NCI-H446 treated with DMSO at 0.1 percent for 48 hours (cell line): ENCODE measurements at places on chromosomes 2 and 18.
A peak's percentile ranks its signal among the peaks of the same experiment; 100 is the strongest.

GRCh38 chr2:239365782-239366435, 34.9 kb downstream of the HDAC4 start:
- DNase-seq, result no peak

- DNase-seq, result no peak
Observed at GRCh38 chr2:20643060-20643459, 7.8 kb downstream of the HS1BP3 start.

DNA sequence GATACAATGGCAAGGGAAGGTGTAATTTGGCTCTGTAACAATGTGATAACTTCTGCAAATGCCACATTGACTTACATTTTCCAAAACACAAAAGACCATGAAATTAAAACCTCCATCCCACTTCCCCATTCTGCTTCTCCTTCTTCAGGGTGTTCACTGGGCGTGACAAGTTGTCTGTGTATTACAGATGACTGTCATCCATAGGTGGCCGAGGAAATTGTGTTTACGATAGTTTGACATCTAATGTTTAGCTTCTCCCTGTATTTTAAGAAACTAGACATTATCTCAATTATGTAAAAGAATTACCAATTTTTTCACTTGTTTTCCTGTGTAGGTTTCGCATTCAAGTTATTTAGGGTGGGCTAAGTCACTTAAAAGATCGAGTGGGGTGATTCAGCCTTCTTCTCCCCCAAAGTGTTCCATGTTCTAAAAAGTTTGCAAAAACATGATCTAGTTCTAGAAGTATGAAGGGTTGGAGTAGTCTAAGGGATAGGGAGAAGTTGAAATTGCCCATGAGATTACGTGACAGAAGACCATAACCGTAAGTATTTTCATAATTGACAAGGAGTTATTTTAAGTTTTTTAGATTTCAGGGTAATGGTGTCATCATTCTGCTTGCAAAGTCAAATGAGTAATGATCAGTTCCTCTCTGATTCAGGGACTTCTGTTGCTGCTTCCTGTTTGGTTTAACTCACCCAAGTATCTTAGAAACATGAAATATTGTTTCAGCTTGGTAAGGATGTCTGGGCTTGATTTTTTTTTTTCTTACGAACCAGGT, 25.2 kb upstream of the CYTIP start:
- DNase-seq, result no peak

DNA sequence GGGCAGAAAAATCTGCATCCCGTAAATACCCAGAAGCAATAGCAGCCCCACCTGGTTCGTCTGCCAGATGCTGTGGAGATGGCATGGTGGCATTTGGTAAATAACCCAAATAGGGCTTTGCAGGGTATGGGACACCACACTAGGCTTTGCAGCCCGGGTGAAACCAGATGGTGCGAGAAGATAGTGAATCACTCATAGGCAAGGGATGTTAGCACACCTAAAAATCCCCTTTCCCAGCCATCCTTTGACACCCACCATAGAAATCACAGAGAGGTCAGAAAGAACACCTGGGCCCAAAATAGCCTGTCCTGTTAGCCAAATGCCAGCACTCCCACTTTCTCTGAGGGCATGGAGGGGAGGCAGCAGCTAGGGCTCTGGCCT, 47.6 kb downstream of the BCL11A start:
- DNase-seq, result no peak

- DNase-seq, result peak; percentile 98
Observed at GRCh38 chr2:178874529-178875240, 67.5 kb upstream of the TTN start.

- DNase-seq, result peak; percentile 19
Observed at GRCh38 chr18:34222307-34223163, 2.2 kb downstream of the NOL4 start.

DNA sequence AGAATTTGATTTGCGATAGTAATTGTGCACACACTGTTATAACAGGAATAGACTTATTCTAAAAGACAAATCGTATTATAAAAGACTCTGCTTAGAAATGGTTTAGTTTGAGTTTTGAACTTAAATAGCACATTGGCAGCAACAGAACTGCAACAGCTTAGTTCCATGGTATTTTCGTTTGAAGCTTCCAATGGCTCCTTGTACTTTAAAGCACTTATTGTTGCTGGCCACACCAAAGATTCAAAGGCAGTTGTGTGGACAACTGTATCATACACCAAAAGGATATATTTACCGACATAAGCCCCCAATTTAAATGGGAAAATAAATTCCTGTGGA, 627 bp downstream of the WIPF1 start:
- DNase-seq, result no peak

DNA sequence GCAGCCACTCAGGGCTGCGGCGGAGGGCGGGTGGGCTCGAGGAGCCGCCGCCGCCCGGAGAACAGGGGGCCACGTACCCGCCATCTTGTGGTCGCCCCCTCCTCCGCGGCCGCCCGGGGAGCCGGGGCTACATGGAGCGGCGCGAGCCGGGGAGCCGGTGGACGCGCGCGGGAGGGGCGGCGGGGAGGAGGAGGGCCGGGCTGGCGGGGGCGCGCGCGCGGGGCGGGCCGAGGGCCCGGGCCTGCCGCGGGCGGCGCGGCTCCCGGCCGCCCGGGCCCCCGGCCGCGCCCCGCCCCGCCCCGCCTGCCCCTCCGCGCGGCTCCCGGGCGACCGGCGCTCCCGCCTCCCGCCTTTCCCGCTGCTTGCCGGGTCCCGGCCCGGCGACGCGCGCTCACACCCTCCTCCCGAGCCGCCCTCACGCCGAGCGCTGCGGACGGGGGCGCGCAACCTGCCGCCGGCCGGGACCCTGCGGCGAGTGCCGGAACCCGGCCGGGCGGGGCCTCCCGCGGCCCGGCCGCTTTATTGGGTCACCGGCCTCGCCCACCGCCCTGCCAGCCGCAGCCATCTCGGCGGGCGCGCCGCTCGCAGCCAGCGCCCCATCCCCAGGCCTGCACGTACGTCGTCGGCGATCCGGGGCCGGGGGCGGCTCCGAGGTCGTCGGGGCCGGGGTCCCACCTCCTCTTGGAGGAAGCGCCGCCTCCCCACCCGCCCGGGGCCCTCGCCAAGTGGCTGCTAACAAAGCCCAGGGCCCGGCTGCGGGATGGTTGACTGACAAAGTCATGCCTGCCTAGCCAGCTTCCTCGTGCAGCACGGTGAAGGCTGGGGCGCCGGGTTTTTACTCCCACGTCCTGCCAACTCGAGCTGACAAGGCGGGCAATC, at the start of gene PPP4R1:
TSS of gene PPP4R1 (minus strand) at position 159 of the 879 bp plus-strand sequence. CDS start at position 84, 75 bp downstream.
- DNase-seq, result peak; percentile 30

GRCh38 chr2:239898292-239898925, 126.7 kb downstream of the NDUFA10 start:
- no peak for DNase-seq

GRCh38 chr18:42706618-42707017, 408.9 kb downstream of the RIT2 start:
- no peak for DNase-seq

DNA sequence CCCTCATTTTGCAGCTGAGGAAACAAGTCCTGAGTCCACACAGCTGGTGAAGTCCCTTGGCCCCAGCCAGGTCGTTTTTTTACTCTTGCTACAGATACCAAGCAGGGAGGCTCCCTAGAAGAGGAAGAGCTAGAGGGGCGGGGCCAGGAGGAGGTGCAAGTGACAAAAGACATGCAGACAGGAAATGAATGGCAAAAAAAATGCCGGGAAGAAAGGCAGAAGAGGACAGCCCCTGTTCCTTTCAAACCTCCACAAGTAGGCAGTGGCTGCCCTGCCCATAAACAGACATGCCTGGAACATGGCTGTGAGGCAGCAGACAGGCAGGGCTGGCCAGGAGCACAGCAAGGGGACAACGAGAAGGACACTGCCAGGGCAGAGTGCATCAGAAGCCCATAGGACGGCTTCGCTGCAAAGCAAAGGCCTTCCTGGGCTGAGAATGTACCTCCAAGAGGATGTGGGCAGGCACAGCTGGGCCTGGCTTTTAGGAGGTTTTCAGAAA, 108.7 kb downstream of the ZBTB7C start:
- DNase-seq, result no peak

DNA sequence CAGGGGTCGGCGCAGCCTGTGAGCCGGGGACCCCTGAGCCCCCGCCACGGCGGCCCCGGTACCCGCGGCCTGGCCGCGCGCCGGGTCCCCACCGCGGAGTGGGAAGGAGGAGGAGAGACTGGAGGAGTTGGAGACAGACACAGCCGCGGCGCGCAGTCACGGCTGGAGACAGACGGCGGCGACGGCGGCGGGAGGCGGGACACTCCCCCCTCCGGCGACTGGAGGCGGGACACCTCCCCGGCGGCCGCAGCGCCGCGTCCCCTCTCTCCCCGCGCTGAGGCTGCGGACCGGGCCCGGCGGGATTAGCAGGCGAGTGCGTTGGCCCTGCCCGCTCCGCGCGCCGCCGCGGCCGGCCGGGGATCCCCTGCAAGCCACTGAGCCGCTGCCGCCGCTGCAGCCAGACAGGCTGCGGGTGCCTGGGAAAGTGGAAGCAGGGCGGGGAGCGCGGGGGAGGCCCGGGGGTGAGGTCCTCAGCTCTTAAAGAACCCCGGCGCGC, 1.0 kb upstream of the LDLRAD4 start:
- DNase-seq, result no peak

- DNase-seq, result no peak
Observed at GRCh38 chr2:77521931-77522470, at the start of gene LRRTM4. Gene LRRTM4, minus strand, starts transcription at chr2:77522376.

DNA sequence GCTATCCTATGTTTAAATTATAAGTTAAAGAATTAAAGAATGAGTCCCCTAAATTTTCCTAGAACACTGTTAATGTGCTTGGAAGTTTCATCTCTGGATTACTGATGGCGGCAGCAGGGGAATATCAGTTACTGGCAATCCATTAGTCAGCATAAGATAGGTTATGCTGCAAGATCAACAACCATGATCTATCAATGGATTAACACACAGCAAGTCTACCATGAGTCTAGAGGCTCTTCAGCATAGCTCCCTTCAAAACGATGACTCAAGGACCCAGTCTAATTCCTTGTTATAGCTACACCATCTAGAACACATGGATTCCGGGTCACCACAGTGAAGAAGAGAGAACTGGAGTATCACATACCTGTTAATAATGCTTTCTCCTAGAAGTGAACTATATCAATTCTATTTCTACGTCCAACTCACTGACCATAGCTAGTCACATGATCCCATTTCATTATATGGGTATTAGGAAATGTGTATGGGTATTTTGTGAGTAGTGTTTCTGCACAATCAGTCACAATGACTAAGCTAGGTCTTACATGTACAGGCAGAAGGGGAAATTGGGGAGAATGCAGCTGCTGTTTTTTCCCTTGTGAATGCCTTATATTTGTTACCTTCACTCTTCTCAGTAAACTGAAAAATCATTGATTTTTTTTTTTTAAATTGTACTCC, 108.3 kb upstream of the MAPRE2 start:
- no peak for DNase-seq

GRCh38 chr18:59765343-59765742, 68.1 kb upstream of the CCBE1 start:
- no peak for DNase-seq

GRCh38 chr2:35410431-35411061, 945.0 kb upstream of the CRIM1 start:
- no peak for DNase-seq

DNA sequence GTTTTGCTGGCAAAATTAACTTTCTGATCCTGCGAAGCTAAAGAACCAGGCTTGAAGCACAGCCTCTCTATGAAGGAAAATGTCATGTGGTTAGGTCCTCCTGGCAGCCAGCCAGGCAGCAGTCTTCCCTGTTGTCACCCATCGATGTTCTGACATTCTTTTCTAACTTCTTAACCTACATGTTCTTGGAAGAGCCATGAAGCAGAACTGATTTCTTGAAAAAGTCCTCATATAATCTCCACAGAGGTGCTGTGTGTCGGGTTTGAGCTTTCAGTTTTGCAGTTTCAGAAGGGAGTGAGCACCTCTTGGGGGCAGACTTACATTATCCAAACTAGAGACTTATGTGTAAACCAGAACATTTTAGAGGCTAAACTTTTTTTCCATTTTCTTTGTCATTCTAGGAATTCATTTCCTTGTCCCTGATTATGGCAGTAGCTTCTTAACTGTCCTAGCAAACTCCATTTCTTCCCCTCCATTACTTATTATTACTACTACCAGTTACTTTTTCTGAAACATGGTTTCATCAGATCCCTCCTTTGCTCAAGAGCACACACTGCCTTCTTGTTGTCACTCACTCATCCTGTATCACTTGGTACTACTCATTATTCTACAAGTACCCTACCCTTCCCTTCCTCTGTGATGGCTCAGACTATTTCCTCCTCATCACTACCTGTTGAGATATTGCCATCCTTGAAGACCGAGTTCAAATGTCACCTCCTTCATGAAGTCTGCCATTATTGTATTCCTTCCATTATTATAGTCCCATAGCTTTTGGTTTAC, 31.1 kb downstream of the DOK1 start:
- DNase-seq, result no peak

DNA sequence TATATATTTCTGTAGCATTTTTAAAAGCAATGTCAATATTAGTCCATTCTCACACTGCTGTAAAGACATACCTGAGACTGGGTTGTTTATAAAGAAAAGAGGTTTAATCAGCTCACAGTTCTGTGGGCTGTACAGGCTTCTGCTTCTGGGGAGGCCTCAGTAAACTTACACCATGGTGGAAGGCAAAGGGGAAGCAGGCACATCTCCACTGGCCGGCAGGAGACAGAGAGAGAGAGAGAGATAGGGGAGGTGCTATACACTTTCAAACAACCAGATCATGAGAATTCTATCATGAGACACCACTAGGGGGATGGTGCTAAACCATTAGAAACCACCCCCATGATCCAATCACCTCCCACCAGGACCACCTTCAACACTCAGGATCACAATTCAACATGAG, 43.1 kb downstream of the CHMP3 start:
- no peak for DNase-seq

DNA sequence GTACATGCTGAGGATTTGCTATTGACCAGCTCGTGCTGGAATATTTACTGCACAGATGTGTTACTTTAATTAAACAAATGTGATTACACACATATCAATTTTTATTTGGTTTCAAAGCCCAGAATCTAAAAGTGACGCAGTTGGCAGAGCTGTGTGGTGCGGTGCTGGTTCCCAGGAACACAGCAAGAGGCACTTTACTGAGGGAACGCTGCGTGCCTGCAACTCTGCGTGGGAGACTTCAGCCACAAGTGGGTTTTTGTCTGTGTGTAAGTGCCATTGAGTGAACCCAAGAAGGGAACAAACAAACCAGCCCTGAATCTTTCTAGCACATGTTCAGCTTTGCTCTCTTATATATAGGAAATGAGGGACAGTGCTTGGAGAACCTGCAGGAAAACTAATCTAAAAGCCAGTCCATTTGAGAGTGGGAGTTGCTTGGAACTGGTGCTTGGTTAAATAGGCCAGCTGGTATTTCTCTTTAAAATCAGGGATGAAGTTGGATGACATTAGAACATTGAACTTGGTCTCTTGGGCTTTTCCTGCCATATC, 196.6 kb upstream of the CELF4 start:
- DNase-seq, result no peak
